ENCODE measurements at places on chromosomes 3 and 15.

GRCh38 chr3:109923431-109923830 lies 586.1 kb upstream of the DPPA4 start:
- H3K27ac ChIP-seq: no peak overlapping the region
- no peaks in the 10 kb centered on the region for H3K4me1 ChIP-seq
- no peaks in the 10 kb centered on the region for H3K27me3 ChIP-seq
- H3K4me3 ChIP-seq: no peak overlapping the region
- H3K36me3 ChIP-seq: no peaks in the 10 kb centered on the region

DNA sequence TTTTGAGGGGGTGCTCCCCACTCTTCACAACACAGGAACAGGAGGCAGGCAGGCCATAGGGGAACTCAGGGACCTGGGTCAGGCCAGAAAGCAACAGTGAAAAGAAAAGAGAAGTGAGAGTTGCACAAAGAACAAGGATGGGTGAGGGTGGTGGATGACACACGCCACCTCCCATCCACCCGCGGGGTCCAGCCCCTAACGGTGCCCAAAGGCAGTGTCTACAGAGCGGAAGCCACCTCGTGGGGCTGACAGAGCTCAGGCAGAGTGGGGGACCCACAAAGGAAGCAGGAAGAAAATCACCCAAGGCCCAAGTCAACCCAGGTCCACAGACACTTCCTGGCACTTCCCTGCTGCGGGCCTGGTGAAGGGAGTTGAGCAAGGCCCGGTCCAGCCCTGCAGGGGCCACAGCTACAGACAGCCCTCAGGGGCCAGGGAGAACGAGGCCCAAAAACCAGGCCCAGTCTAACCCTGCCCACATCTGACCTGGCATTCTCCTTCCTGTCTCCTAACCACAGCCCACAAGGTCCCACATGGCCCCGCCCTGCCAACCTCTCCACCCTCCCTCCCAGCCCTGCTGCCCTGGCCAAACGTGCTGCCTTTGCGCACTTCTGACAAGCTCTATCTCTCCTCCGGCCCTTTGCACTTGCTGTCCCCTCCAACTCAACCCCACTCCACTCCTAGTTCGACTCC lies 5.9 kb downstream of the NUP210 start:
- DNase-seq: no peak
- no peak overlapping the region for H3K4me3 ChIP-seq
- H3K36me3 ChIP-seq: peaks cover 3% of the 10 kb centered on the region
- H3K27me3 ChIP-seq: no peaks in the 10 kb centered on the region
- peaks cover 13% of the 10 kb centered on the region for H3K4me1 ChIP-seq

DNA sequence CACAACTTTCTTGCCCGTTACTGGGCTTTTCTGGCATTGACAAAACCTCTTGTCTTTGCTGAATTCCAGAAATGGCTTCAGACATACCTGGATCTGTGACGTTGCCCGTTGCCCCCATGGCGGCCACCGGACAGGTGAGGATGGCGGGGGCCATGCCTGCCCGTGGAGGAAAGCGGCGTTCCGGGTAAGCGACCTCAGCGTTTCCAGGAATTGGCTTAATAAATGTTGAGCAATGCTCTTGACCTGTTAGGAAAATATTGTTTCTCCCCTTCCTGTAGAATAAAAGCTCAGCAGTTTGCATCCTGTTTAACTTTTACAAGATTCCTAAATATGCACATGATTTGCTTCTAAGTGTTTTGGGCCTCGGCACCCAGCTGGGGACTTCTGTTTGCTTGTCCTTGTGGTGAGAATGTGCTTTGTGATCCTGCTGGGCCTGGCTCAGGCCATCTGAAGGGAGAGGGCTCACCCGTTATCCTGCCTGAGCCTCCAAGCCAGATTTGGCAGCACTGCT lies 46.7 kb downstream of the ARNT2 start:
- H3K27me3 ChIP-seq: no peaks in the 10 kb centered on the region
- H3K4me1 ChIP-seq: peaks cover 27% of the 10 kb centered on the region
- no peak overlapping the region for H3K4me3 ChIP-seq
- H3K36me3 ChIP-seq: peaks cover 23% of the 10 kb centered on the region
- no peak for DNase-seq

GRCh38 chr3:43478118-43478785 lies 143.6 kb downstream of the ANO10 start:
- no peaks in the 10 kb centered on the region for H3K27me3 ChIP-seq
- no peak for DNase-seq
- no peaks in the 10 kb centered on the region for H3K36me3 ChIP-seq
- H3K4me3 ChIP-seq: no peak overlapping the region
- H3K27ac ChIP-seq: no peak overlapping the region

DNA sequence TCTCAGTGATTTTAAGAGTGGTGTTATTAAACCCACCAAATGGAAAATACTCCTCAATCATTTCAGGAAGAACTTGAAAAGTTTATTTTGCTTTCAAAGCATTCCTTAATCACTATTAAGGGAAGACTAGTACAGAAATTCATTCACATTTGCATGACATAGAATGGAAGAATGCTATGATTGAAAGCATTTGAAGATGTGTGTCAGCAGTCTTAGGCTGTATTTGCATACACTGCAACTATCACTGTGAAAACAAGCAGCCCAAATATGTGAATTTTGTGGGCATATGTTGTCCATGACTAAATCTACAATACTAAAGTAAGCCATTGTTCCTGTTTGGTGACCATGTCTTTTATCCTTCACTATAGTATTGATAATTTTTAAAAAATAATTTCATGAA lies 95.8 kb downstream of the CNTN3 start:
- no peak overlapping the region for H3K27ac ChIP-seq
- H3K4me3 ChIP-seq: no peak overlapping the region
- no peaks in the 10 kb centered on the region for H3K27me3 ChIP-seq
- no peaks in the 10 kb centered on the region for H3K4me1 ChIP-seq
- no peak for DNase-seq
- no peaks in the 10 kb centered on the region for H3K36me3 ChIP-seq

DNA sequence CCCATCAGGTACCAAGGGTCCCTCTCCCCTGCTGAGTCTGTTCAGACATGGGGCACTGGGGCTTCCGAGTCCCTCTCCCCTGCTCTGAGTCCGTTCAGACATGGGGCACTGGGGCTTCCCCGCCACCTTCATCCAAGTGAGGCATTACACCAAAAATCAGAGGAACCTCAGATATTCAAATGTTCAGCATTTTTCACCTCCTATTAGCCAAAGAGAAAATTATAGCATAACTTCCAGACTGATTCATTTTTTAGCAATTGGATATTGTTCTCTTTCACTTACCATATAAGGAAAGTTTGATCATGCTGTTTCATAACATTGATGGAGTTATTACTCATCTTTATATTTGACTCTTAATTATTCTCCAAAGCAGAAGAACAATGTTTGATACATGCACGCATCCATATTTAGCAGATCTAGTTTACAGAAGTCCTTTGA lies 213.9 kb downstream of the MTHFS start:
- no peaks in the 10 kb centered on the region for H3K36me3 ChIP-seq
- H3K4me1 ChIP-seq: peaks cover 19% of the 10 kb centered on the region
- no peak overlapping the region for H3K4me3 ChIP-seq
- H3K27ac ChIP-seq: no peak overlapping the region
- DNase-seq: no peak

- H3K4me3 ChIP-seq: no peak overlapping the region
- DNase-seq: no peak
- H3K4me1 ChIP-seq: peaks cover 45% of the 10 kb centered on the region
- H3K27ac ChIP-seq: no peak overlapping the region
Measured at GRCh38 chr3:126551839-126552687, 6.7 kb downstream of the C3orf22 start.

- peak within 1 kb of the TSS; percentile 88 for H3K27ac ChIP-seq
- peaks cover 5% of the 10 kb centered on the region for H3K36me3 ChIP-seq
- H3K27me3 ChIP-seq: no peaks in the 10 kb centered on the region
- H3K4me3 ChIP-seq: peak within 1 kb of the TSS; percentile 85
- no peak for DNase-seq
Measured at GRCh38 chr3:127822041-127822681, at the start of gene MGLL. TSS of gene MGLL (minus strand) at chr3:127822515. CDS start at chr3:127822318, 197 bp downstream.

DNA sequence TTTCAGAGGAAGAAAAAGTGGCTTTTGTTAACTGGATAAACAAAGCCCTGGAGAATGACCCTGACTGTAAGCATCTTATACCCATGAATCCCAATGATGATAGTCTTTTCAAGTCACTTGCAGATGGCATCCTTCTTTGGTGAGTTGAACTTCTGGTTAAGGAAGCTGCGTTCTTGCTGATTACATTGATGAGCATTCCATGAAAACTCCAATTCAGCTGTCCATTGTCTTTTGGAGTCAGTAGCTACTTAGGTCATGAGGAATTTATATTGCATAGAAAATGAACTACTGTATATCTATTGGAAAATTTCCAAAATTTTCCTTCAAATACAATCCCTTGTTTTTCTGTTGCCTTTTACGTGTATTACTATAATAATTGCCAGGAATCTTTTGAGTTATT lies 47.7 kb upstream of the TRPC1 start:
- no peaks in the 10 kb centered on the region for H3K4me1 ChIP-seq
- no peaks in the 10 kb centered on the region for H3K36me3 ChIP-seq
- no peak for DNase-seq
- H3K27me3 ChIP-seq: no peaks in the 10 kb centered on the region
- H3K27ac ChIP-seq: no peak overlapping the region
- H3K4me3 ChIP-seq: no peak overlapping the region

- H3K27ac ChIP-seq: peak overlapping the region; percentile 58
- peaks cover 53% of the 10 kb centered on the region for H3K4me1 ChIP-seq
- no peak for DNase-seq
- peak overlapping the region; percentile 61 for H3K4me3 ChIP-seq
Measured at GRCh38 chr15:74136814-74137536, 6.6 kb downstream of the ISLR2 start.

DNA sequence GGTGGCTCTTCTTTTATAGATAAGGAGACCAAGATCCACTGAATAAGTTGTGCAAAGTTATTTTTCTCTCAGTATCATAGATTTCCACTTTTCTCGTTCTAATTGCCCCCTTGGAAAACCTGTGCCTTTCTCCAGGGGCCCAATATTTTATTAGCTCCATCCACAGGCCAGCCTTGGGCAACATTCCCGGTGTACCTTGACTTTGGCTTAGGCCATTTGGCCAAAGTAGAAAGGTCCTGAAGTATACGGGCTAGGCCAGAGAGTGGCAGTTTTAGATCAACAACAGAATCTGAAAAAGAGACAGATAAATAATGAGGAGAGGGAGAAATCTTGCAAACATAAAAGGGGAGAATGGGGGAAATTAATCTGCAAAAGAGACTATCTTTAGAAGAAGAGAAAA lies 91.7 kb upstream of the CHMP2B start:
- no peak overlapping the region for H3K27ac ChIP-seq
- no peaks in the 10 kb centered on the region for H3K4me1 ChIP-seq
- no peaks in the 10 kb centered on the region for H3K27me3 ChIP-seq
- no peak for DNase-seq

- no peak overlapping the region for H3K27ac ChIP-seq
- DNase-seq: no peak
- H3K27me3 ChIP-seq: no peaks in the 10 kb centered on the region
- no peaks in the 10 kb centered on the region for H3K4me1 ChIP-seq
Measured at GRCh38 chr3:71476950-71477349, 106.6 kb downstream of the FOXP1 start.

DNA sequence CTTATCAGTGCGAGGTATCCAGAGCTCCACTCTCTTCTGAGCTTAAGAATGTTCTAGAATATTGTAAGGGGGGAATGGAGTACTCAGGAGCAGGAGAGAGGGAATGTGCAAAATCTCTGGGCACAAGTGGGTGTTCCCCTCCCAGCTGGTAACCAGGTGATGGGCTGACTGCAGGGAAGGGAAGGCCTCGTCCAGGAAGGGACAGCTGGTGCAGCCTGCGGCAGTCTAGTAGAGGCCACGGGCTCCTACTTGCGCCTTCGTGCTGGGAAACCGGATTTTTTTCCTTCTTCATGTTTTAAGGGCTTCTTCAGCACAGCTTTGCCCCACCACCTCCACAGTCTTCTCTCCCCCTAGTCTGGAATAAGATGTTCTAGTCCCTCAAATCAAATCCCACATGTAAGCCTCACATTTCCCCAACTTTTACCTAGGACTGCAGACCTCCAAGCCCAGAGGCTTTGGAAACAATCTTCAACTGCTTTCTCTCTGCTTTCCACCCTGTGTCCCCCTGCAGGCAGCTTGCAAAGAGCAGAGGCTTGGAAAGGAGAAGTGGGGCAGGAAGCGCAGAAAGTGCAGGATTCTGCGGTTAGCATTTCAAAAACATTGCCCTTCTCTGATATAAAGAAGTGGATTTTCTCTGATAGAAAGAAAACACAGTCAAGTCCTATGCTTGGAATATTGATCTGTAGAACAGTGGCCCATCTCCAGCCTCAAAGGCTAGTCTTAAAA lies 11.9 kb upstream of the CGNL1 start:
- no peak for DNase-seq
- H3K4me1 ChIP-seq: peaks cover 5% of the 10 kb centered on the region
- H3K36me3 ChIP-seq: no peaks in the 10 kb centered on the region
- no peak overlapping the region for H3K4me3 ChIP-seq
- no peak overlapping the region for H3K27ac ChIP-seq

GRCh38 chr15:63860555-63860954 lies 26.8 kb upstream of the HERC1 start:
- no peak overlapping the region for H3K4me3 ChIP-seq
- DNase-seq: no peak
- no peaks in the 10 kb centered on the region for H3K36me3 ChIP-seq

GRCh38 chr3:157136647-157137387 lies 23.1 kb downstream of the CCNL1 start:
- no peaks in the 10 kb centered on the region for H3K27me3 ChIP-seq
- DNase-seq: no peak
- H3K4me3 ChIP-seq: no peak overlapping the region
- peak overlapping the region; percentile 64 for H3K27ac ChIP-seq
- H3K36me3 ChIP-seq: peaks cover 4% of the 10 kb centered on the region
- peaks cover 28% of the 10 kb centered on the region for H3K4me1 ChIP-seq

GRCh38 chr3:53382106-53382505 lies 34.8 kb upstream of the DCP1A start:
- H3K27ac ChIP-seq: no peak overlapping the region
- no peaks in the 10 kb centered on the region for H3K36me3 ChIP-seq
- peaks cover 6% of the 10 kb centered on the region for H3K4me1 ChIP-seq
- no peak for DNase-seq

DNA sequence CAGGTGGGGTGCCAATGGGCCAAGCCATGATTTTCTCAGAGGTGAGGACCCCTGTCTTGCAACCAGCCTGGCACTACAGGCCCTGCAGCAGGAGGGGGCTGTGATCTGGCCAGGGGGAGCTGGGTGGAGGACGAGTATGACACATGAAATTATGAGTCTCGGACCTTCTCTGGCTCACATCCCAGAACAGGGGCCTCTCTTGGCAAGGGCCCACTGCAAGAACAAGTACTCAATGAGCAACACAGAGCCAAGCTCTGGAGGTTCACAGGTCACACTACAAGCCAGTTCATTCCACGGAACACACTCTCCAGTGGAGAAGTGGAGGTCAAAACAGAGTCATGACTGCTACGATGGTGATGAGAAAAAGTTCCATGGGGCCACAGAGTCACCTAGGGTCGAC lies 28.3 kb downstream of the CCDC32 start:
- H3K4me3 ChIP-seq: no peak overlapping the region
- H3K27me3 ChIP-seq: no peaks in the 10 kb centered on the region
- H3K36me3 ChIP-seq: peaks cover 13% of the 10 kb centered on the region
- no peak overlapping the region for H3K27ac ChIP-seq

GRCh38 chr3:70606018-70606417 lies 293.6 kb upstream of the MDFIC2 start:
- H3K4me1 ChIP-seq: no peaks in the 10 kb centered on the region
- no peaks in the 10 kb centered on the region for H3K27me3 ChIP-seq
- H3K36me3 ChIP-seq: no peaks in the 10 kb centered on the region
- H3K4me3 ChIP-seq: no peak overlapping the region
